Articular chondrocyte of knee joint (primary cell): ENCODE measurements at places on chromosomes 4 and X. TPM values are rescaled to one million over a fixed set of nuclear protein-coding genes. Genes with fewer than 3 reads are reported as not detected.

The P2RY4 gene
- total RNA-seq, result 0.43 and 0.52 TPM in 2 replicates

The RAB41 gene
- total RNA-seq, result not detected in 2 replicates

The DDX53 gene
- total RNA-seq, result not detected in 2 replicates

The FAM149A gene
- total RNA-seq, result 13.6 and 14.4 TPM in 2 replicates

The SPIN2A gene
- 0.52 and 0.54 TPM in 2 replicates for total RNA-seq

The FREM3 gene
- total RNA-seq, result not detected in 2 replicates

The PCYT1B gene
- 0.26 and 1.1 TPM in 2 replicates for total RNA-seq

The SHISA3 gene
- 1.2 and 3.6 TPM in 2 replicates for total RNA-seq

The P2RY10 gene
- total RNA-seq, result not detected in 2 replicates

The POU4F2 gene
- not detected in 2 replicates for total RNA-seq

The PAGE5 gene
- not detected in 2 replicates for total RNA-seq

The LEF1 gene
- total RNA-seq, result 2.4 and 3.3 TPM in 2 replicates

The NUP62CL gene
- total RNA-seq, result 0.22 and 0.26 TPM in 2 replicates

The GLRA3 gene
- total RNA-seq, result not detected in 2 replicates
